ENCODE measurements at places on chromosomes 3 and 15.

DNA sequence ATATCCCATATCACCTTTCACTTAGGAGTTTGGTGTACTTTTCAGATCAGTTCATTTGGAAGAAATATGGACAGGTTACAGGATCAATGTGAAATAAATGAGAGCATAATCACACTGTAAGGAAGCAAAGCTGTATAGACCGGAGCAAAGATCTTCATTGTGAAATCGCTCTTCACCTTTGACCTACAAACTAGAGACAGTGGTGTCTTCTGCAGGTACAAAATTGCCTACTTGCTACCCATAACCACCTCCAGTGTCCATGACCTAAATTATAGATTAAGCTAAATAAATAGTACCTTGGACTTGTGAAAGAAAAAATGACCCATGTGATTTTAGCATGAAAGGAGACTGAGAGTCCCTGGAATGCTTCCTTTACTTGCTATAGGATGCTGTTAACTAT, 379.5 kb upstream of the SUCLG2 start:
- peak; percentile 12 for DNase-seq

DNA sequence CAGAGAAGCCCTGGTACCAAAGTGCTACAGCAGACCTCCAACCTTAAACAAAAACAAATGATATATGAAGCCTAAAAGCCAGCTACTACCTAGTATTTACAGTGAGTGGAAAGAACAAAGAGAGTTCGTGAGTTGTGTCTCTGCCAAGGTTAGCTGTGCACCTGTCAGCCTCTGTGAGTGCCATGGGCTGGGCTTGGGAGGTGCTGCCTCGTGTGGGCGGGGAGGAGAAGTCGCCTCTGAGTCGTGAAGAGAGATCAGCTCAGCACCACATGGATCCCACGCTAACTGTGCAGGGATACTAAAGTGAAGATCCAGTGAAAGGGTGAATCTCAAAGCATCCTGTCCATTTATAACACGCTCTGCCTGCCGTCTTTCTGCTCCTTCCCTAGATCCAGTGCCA, 101.9 kb downstream of the CHDH start:
- peak; percentile 86 for DNase-seq

DNA sequence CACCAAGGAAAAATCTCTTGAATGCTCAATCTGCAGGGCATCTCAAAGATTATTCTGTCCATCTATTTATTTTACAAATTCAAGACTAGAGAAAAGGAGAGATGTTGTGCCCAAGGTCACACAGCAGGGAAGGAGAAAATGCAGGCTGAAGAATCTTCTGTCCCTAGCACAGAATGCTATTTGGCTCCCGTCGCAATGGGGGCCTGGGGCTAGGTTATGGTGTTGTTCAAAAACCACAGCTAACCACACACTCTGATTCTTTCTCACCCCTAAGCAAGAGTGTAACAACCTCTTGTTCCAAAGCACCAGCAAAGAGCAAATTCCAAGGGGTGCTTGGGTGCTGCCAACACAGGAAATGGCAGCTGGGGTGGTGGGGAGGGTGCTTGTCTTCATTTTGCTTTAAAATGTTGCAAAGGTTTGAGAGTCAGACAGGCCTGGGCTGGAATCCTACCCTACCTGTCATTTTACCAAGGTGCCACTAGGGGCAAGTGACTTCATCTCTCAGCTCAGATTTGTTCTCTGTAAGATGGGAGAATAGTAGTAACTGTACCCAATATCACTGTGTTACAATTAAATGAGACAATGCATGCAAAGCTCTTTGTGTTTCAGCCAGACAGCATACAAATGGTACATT, 112.5 kb downstream of the ADAMTS9 start:
- peak; percentile 29 for DNase-seq

- DNase-seq: no peak
Observed at GRCh38 chr3:155185631-155186071, 105.5 kb downstream of the MME start.

DNA sequence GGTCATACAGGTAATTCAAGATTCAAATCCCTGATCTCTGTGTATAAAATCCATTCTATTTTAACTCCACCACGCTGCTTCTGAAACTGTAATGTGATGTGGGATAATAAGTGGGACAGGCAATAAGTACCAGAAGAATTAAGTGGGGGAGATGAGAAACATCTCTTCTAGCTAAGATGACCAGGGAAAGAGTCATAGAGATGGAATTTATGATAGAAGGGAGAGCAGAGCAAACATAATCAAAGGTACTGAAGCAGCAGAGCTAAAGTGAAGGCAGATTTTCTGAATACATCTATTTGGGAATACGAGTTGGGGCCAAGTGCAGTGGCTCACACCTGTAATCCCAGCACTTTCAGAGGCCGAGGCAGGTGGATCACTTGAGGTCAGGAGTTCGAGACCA, 4.9 kb downstream of the MRPL47 start:
- no peak for DNase-seq

DNA sequence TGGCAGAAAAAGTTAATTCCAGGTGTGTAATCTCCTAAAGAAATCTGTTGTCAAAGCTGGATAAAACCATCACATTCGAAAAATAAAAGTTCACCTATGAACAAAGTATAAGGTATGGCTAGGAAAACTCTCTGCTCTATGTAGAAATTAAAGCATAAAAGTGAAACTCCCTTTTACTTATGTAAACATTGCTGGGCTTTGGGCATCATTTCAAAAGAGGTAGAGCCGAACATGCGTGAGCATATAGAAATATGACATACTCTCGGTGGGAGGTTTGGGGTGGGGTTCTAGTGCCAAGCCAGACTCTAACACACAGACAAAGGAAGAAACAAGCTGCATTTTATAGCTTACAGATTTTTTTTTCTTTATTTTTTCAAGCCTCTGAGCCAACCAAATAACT, 306.8 kb upstream of the ATP11B start:
- peak; percentile 48 for DNase-seq

DNA sequence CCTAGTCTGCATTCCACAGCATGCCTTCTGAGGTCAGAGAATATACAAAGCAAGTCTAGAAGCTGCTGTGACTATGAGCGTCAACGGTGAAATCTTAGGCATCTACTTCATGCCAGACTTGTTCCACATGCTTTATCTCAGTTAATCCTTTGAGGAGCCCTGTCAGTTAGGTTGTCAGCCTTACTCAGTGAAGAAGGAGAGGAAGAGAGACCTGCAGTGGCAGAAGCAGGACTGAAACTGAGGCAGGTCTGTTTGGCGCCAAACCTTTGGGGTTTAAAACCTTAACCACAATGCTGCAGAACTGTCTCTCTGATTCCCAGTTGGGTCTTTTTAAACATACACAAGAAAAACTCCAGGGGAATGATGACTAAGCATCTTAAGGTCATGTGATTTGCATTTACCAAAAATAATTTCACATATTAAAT, 139.0 kb upstream of the LIPC start:
- no peak for DNase-seq

GRCh38 chr3:179929091-179929529, 107.6 kb downstream of the PEX5L start:
- peak; percentile 67 for DNase-seq

GRCh38 chr3:160041465-160041864, 52.8 kb downstream of the IL12A start:
- no peak for DNase-seq

DNA sequence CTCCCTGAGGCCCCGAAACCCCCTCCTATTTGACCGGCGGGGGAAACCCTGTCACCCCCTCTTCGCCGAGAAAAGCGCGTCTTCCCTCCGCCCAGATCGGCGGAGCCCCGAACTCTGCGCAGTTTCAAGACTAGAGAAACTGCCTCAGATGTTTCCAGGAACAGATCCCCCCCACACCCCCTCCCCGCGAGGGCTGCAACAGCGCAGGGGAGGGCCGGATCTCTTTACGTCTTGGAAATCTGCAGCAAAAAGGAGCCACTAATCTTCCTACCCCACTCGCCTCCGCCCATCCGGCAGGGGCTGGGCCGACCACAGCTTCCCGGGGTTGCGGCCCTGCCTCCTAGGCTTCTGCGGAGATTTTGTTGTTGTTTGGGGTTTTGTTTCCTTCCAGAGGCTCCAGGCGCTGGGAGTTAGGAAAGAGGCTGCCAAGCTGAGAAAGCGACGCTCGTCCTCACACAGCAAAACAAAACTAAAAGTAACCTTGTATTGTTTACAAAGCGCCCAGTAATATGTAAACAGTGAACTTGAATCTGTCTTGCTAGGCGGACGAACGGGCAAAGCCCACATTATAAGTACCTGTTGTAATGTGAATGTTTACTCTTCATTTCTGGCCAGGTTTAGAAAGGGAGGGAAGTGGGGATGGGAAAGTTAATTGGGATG, 2.2 kb downstream of the FOXB1 start:
- DNase-seq: peak; percentile 70

DNA sequence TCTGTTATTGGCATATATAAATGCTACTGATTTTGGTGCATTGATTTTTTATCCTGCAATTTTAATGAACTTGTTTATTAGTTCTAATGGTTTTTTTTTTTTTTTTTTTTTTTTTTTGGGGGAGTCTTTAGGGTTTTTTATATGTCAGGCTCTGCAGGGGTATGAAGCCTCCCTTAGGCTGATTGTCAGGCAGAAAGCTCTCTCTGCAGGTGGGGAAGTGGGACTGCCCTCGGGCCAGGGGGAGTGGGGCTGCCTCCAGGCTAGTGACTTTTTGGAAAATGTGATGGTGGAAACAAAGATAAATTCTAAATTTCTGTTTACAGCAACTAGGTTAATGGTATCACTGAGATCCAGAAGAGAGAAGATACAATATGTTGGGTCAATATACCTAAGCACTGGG, 14.4 kb upstream of the NAALADL2 start:
- DNase-seq: no peak

- DNase-seq: no peak
Observed at GRCh38 chr3:142644502-142644901, 48.3 kb downstream of the PLS1 start.

DNA sequence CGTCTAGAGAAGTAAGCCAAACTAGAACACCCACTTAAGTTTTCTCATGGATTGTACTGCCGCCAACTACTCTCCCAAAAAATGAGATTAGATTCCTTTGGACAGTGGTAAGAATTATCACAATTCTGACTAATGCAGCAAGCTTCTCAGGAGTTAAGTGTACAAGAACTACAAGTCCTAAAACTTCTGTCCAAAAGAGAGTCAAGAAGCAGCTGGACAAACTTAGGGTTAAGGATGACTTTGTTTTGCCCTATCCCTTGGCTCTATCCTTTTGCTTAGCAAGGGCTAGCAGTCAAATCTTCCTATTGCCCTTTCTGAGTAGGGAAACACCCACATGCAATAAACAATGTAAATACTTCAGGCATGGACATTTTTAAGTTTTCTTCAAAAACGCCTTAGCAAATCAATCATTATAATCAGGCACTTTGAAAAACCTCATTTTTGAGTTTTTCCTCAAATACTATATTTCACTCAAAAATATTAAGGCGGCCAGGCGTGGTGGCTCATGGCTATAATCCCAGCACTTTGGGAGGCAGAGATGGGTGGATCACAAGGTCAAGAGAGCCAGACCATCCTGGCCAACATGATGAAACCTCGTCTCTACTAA, 19.5 kb downstream of the RAF1 start:
- no peak for DNase-seq

DNA sequence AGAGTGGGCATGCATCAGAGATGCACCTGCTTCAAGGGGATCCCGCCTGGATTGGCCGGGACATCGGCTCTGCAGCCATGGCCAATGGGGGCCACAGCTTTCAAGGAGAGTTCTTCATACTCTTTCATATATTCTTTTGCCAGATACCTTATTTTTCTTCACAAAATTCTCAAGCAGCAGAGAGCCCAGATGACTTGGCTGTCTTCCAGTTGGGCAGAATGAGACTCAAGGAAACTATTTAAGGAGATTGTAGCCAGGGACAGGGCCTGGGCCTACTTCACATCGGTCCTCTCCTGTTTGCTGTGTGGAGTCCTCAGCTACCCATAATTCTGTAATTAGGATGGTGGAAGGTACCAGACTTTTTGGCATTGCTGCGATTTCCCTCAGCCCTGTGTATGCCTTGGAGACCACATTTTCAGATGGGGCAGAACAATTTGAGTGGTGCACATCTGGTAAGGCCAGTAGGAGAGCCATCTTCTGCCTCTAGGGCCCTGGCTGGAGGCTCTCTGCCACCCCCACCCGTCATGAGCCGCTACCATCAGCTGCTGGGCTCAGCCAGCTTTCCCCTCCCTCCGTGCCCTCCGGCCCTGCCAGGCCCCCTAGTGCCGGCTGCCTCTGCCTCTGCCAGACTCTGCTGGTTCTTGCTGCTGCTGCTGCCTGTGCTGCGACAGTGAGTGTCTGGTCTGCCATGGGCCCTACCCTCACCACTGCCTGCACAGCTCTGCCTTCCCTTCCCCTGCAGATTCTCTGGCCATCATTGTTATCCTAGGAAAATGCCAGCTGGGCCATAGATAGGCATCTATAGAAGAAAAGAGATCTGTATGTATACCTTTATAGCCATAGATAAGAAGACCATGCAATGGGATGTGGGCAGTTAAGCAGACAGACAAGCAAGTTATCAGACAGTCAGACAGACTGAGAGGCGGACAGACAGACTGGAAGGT, 6.7 kb downstream of the PLIN1 start:
- no peak for DNase-seq

DNA sequence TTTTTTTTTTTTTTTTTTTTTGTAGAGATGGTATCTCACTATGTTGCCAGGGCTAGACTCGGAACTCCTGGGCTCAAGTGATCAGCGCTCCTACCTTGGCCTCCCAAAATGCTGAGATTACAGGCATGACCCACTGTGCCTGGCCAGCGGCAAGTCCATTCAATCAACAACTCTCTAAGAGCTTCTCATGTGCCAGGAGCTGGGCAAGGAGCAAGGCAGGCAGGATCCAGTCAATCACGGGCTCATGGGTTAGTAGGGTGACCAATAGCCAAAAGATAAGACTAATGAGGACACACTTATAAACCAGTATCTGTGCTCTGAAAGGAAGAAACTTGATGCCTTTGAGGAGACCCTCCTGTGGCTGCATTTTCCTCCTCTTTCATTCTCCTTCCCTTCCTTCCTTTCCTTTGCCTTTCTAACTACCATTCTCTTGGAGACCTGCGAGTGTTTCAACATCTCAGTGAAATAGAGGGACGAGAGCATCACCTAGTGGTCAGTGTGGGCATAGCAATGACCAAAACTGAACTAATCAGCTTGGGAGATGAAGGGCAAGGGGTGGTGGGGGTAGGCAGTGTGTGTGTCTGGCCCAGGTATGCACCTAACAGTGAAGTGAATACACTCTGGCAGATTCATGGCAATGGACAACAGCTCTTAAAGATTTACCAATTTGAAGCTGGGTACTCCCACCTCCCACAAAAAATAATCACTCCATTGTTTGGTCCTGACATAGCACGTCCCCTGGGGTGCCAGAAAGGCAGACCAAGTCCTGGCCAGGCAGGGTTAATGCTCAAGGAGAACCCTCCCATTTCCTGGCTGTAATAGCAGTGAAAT, 6.3 kb downstream of the RPP25 start:
- DNase-seq: peak; percentile 77

GRCh38 chr15:63226155-63226883, 36.9 kb downstream of the RAB8B start:
- DNase-seq: no peak

GRCh38 chr15:94070356-94071295, 160.7 kb upstream of the MCTP2 start:
- DNase-seq: peak; percentile 93

DNA sequence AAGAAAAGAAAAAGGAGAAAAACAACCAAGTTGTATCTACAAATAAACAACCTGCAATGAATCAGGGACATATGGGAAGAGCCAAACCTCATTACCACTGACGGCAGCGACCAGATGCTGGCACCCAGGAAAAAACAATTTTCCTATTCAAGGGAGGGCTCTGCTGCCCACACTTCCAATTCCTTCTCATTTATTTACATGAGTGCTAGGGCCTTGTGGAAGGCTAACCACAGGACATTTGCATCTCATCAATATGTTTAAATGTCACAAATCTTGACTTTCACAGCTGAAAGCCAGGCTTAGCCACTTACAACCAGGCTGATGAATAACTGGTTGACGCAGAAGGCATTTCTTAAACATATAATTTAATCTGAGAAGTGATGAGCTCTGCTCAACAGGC, 36.0 kb downstream of the RFTN1 start:
- DNase-seq: no peak

Data from DMS53 (cell line).